ENCODE measurements at places on chromosomes 4 and X.
A peak's percentile ranks its signal among the peaks of the same experiment; 100 is the strongest.

DNA sequence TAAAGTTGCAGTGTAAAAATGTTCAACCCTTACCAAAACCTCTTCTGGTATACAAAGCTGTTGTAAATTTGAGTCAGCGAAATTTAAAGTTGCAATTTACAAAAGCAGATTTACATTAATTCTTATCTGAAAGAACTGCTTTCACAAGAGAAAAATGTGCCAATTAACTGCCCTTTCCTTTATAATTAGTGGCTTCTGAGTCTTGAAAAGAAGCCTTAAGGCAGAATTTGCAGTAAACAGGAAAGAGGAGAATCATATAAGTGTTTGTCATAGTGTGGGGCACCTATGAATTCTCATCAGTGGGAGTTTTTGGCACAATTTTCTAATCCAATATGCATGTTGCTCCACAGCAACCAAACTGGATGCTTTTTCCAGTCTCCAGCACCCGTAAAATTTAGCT, 125.3 kb upstream of the GABRG1 start:
- no peak for DNase-seq

DNA sequence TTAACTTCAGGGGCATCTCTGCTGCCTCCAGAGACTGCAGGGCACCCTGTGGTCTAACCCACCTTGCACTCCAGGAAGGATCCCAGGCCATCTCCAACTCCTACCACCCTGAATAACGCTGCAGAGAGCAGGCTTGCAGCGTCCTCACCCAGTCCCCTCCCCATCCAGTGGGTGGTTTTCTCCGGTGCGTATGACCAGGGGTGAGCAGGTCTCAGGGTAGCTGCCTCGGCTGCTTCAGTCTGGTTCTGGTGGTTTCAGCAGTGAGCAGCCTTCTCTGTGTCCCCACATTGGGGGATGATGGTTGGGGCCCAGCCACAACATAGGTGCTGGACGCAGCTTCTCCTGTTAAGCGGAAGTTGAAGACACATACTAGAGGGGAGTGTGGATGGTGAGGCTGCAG, 38.6 kb upstream of the SORCS2 start:
- DNase-seq, result no peak

DNA sequence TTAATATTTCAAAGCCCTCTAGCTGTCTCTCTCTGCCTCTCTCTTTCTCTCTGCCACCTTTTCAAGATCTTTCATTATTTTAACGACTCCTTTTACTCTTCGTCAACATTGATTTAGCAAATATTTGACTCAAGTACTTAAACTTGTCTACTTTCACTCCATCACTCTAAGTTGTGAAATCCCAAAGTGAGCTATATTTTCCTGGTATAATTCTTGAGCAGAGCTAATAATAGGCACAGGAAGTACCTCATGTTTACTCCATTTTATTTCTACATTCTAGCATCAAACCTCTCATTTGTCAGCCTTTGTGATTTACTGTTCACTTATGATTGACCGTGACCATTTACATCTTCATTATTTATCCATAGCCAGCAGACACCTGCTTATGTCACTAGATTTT, 482.5 kb downstream of the RPA4 start:
- DNase-seq, result no peak

DNA sequence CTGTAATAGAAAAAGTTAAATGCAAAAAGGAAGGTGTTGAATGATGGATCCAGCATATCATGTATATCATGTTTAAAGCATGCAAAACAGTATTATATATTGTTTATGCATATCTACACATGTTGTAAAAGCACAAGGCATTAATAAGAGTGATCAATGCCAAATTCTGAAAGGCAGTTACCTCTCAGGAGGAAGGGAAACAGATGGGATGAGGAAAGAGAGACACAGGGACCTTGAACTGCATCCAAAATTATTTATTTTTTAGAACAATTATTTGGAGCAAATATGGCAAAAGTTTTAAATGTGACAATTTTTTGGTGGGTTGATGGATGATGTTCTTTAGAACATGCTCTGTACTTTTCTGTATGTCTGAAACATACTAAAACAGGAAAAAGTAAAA, 193.4 kb downstream of the CLCN4 start:
- no peak for DNase-seq

DNA sequence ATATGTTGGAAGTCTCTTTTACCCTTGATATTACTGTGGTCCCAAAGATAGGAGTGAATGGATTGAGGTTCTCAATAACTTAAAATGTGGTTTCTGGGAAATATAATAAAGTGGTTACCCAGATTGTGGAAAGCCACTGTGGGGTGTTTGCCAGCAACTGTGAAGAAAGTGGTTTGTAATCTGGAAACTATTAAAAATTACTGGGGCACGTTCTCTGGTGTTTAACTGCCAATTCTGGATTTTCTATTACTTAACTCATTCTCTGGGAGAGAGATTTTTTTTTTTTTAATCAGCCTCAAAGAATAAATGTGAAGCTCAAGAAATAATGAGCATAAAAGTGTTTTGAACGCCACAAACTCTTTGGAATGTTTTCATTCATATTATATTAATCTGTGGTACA, 4.9 kb upstream of the CXCL6 start:
- DNase-seq, result peak; percentile 21

- DNase-seq, result peak; percentile 75
These were observed 187.5 kb downstream of the QDPR start for GRCh38 chr4:17324386-17324830.

DNA sequence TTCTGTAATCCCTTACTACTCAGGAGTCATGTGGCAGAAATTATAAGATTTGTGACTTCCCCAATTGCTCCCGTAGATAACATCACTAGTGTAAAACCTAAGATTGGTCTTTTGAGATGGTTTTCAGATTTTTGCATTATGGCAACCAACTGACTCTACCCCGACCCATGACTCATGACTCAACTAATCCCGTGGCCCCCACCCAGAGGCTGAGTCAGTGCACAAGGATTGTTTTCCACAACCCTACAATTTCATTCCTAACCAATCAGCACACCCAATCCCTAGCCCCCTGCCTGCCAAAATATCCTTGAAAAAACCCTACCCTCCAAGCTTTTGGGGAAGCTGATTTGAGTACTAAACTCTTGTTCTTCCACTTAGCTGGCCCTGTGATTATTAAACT, 109.4 kb upstream of the FAM9C start:
- DNase-seq, result peak; percentile 44

DNA sequence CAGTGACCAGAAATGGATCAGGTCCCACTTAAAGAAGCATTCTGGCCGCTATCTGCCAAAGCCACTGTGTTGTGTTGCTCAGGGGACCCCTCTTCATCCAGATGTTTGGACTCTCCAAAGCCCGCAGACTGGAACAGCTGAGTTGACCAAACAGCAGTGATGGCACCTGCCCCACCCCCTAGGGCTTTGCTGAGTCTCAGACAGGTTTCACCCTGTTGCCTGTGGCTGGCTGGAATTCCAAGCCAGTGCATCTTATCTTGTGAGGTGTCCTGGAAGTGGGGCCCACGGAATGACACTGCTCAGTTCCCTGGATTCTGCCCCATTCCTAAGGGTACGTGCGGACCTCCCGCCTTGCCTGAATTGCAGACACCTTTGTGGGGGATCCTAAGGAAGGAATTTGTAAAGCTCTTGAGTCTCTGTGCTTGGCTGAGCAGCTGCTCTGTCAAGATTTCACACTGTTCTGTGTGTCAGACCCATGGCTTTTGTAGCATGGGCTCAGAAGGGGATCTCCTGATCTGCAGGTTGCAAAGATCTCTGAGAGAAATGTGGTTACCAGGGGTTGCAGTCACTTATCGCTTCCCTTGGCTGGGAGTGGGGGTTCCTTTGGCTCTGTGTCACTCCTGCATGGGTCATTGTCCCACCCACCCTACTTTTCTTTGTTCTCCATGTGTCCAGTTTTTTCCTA, 1707.9 kb upstream of the PCDH10 start:
- no peak for DNase-seq

DNA sequence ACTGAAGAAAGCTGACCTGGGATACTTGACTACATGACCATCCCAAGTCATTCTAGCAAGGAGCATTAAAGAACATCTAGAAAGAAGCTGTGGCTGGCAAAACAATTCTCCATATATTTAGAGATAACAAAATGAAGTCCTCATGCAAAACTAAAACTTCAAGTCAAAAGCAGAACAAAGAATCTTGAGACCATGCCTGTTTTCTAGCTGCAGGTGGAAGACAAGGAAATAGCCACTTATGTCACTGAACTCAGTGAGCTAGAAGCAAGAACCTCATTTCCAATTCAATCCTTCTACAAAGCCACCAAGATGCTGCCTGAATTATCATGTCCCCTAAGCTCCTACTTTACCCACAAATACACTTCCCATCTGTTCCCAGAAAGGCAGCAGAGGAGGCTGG, 13.8 kb downstream of the USP46 start:
- DNase-seq, result no peak
